Stimulated activated CD8-positive, alpha-beta memory T cell treated with anti-CD3 and anti-CD28 coated beads, Interleukin-15, amount 100 ng/mL, for 24 hours (primary cell): ENCODE measurements at places on chromosomes 2 and 18.

- no peak for DNase-seq
Observed at GRCh38 chr2:197359859-197360258, 49.3 kb upstream of the ANKRD44 start.

DNA sequence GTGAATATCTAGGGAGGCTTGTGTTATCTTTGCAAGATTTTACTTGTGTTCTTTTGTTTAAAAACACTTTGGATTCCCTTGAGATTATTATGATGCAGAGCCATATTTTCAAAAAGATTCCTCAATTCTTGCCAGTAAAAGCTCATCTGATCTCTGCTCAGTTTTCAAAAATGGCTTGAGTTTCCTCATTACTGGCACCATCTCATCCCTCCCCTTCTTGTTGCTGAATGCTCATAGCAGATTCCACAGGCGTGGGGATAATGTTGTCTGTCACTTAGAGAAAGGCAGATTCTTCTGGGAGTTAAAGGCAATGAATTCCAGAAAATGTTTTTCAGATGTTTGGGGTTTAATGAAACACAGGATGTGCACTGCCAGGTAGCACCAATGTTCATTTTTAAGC lies 170.4 kb upstream of the TANK start:
- DNase-seq = no peak

- no peak for DNase-seq
Observed at GRCh38 chr2:149725234-149725633, 137.7 kb upstream of the MMADHC start.

- DNase-seq = no peak
Observed at GRCh38 chr2:193482557-193482956, 1287.8 kb upstream of the TMEFF2 start.

GRCh38 chr18:55534996-55535395 lies 53.0 kb downstream of the TCF4 start:
- no peak for DNase-seq

DNA sequence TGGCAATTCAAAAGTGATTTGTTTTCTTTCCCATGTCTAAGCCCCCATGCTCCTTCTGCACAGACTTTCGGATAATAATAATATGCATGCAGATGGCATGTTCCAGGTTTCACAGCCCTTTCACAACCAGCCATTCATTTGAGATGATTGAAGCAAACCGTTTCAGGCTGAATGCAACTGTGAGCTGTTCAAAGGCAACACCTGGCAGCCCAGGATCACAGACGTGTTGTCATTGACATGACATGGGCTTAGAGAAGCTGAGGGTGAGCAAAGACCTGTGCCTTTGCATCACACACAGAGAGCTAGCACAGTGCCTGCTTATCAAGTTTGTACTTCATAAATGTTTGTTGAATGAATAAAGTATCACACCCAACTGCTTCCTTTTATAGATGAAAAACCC lies 12.4 kb upstream of the ERMN start:
- DNase-seq = no peak

- no peak for DNase-seq
Observed at GRCh38 chr2:96205888-96206287, 2.7 kb downstream of the STARD7 start.

DNA sequence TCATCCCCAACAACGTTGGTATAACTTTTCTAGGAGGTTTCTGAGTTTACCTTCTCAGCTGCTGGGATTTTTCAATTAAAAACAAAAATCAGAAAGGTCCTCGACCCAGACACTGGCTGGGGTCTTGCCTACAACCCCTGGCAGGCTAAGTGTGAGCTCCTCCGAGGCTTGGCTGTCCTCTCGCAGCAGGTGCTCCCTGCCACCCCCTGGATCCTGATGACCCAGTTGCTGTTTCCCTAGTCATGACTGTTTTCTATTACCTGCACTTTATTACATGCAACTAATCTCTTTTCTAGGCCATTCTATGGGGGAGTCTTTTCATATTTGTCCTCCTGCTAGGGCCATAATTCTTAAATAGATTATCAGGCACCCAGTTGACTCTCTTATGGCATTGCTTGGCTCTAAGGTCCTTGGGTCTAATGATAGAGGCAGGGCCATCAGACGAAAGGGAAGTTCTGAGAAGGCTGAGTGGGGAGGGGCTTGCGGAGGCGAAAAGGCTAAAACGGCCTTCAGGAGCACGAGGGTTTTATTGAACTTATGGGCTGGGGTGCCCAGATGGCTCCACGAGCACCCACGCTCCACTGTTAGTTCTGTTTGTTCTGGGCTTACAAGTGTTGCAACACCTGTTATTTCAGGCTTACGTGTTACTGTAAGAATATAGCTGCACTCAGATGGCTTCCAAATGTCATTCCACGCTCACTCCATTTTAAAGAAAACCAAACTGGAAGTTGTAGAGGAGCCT lies 166.0 kb downstream of the NCK2 start:
- no peak for DNase-seq

GRCh38 chr18:12658426-12659138 lies 675 bp upstream of the SPIRE1 start:
- DNase-seq = no peak

DNA sequence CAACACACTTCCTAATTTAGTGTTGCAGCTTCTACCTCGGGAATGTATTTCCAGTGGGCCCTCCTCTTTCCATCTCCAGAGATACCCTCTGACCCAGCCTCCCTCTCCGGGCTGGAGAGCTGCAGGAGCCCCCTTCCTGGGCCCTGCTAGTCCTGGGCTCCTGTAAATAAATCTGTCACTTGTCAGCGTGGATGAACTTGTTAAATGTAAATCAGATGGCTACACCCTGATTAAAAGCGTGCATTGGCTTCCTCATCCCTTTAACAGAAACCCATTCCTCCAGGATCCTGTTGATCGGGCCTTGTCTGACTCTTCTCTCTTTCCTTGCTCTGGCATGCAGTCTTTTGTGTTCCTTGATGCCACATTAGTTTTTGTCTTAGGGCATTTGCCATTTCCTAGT lies 2.4 kb downstream of the ZNF236 start:
- no peak for DNase-seq

GRCh38 chr2:88693911-88694414 lies 2.5 kb downstream of the RPIA start:
- DNase-seq = no peak

DNA sequence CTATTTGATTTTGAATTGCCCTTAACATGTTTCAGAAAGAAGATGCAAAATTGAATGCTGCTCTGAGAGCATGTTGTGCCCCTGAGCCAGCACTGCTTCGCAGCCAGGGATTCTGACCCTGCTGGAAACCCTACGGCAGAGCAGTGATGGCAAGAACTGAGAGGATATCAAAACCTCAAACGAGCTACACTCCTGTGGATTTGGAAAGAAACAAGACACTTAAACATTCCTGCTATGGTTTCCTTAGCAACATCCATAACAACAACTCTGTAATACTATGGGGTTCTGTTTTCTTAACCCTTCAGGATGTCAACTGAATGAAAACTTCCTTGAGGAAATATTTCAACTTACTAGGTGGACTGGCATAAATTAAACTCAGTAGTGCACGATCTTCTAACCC lies 649.1 kb downstream of the NYAP2 start:
- DNase-seq = no peak
